ENCODE measurements at places on chromosomes 2 and 18.

GRCh38 chr2:72745679-72746368 lies 80.0 kb downstream of the EXOC6B start:
- peak; percentile 79 for DNase-seq

DNA sequence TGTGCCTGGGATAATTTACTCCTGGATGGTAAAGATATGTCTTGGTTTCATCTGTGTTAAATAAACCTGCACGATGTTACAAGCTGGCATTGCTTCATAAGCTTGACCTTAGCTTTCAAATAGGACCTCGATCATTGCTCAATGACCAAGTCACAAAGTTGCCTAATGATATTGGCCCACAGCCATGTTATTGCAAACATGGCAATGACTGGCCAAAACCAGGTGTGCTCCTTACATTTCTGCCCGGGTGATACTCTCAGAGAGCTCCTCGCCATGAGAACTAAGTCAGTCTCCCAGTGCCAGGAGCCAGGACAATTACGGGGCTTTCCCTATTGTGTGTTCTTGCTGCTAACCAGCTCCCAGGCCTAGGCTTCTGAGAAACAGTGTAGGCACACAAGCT lies 72.5 kb upstream of the CYP1B1 start:
- peak; percentile 74 for DNase-seq

DNA sequence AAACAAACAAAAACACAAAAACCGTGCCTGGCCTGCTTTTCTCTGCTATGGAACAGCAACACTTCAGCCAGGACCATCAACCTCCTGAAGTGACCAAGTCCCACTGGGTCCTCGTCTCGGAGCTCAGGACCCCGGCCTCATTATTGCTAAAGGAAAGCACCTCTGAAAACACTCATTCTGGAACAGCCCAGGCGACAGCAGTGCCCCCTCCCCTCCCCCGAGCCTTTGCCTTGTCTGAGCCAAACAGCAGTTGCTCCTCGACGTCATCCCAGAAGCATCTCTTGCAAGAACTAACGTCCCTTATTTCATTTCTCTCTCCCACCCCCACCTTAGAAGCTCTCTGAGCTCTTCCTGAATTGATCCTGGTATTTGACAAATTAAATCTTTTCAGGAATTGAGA lies 27.4 kb downstream of the APCDD1 start:
- no peak for DNase-seq

DNA sequence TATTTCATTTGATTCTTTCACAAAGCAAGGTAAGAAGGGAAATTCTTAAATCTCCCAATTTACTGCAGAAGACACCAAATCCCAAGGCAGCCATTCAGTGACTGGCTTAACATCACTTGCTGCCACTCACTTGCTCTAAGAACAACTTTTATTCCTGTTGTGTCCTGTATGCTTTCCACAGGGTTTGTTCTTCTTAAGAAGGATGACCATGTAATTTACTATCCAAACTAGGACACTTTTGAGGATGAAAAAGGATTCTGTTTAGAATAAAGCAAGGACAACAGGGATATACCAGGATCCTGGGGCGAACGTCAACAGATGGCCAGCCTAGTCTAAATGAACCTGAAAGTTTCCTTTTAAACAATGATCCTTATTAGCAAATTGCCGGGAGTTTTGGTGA lies 34.8 kb downstream of the RIT2 start:
- DNase-seq = no peak

GRCh38 chr2:195642027-195642678 lies 14.9 kb upstream of the SLC39A10 start:
- DNase-seq = peak; percentile 80

GRCh38 chr2:135411646-135412045 lies 119.4 kb downstream of the ZRANB3 start:
- no peak for DNase-seq

GRCh38 chr2:65666156-65666725 lies 233.8 kb upstream of the SPRED2 start:
- peak; percentile 44 for DNase-seq

- DNase-seq = no peak
These were observed 11.2 kb downstream of the SCG2 start for GRCh38 chr2:223590964-223591363.

DNA sequence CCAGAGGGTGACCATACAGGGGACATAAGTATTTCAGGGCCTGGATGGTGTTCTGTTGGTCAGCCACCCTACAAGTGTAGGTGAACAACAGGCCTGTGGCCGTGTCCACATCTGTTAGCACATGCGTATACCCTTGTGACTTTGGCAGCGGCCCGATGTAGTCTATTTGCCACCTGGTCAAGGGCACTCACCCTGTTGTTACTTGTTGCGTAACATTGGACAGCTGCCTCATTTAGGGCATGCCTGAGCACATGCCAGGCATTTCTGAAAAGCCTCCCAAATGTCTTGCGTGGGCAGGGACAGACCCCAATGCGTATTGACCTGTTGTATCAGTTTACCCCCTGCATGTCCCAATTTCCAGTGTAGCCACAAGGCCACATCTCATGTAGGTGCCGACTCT lies 235.0 kb downstream of the MBD5 start:
- no peak for DNase-seq
